ENCODE measurements at places on chromosomes 2 and 18.

DNA sequence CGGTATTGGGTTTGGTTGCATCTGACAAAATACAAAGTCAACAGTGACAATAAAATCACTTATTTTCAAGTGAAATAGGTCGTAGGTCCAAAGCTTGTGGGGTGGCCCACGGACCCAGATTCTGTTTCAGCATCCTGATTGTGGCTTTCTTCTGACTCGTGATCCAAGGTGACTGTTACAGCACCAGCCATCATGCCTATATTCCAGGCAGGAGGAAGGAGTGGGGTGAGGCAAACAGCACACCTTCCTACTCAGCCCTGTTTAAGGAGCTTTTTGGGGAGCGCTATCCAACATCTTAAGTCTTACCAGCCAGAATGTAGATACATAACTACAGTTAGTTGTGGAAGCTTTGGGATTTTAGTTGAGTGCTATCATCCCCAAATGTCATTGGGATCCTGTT is 8.7 kb upstream of the SNORC start:
- no peak for DNase-seq

GRCh38 chr18:21327101-21327500 is 85.1 kb downstream of the GREB1L start:
- no peak for DNase-seq

DNA sequence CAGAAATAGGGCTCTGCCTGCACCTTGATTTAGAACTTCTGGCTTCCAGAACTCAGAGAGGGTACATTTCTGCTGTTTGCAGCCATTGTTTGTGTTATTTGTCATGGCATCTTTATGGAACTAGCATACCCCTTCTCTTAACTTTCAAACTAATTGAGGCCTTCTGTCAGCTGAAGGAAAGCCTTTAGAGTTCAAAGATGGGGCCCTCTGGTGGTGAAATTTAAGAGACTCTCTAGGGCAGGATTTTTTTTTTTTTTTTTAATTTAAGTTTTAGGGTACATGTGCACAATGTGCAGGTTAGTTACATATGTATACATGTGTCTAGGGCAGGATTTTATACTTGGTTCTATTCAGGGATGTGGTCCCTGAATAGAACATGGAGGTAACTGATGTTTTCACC is 260.6 kb upstream of the LINC00305 start:
- DNase-seq: no peak

DNA sequence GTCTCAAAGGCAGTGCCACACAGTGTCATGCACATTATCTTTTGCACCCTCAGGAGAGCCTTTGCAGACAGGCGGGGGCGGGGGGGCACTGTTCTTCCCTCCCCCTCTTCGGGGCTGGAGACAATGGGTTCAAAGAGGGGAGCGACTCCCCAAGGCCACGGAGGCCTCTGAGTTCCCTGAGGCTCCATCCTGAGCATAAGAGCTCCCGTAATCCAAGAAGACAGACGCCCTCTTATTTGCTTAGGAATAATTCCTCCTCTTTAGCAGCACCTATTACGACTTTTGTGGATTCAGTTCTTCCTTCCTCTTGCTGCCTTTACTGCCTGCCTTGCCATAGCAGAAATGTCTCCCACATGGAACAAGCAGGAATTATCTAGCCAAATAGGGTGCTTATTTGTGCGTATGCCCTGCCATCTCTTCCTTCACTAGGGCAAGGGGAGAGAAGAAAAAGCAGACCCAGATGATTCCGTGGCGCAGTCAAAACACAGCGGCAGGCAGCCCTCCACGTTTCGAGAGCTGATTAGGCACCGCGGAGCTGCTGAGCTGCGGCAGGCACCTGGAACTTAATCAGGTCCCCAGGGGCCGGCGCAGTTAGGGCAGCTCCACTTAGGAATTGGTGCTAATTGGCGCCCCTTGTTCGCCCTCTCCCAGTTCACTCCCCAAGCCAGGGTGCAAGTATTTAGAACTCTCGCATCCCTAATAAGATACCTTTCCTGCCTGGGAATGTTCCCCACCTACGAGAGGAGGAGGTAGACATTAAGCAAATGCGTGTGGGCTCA is 233.4 kb upstream of the MYT1L start:
- DNase-seq: no peak

- no peak for DNase-seq
Measured at GRCh38 chr2:141438536-141438935, 692.3 kb downstream of the LRP1B start.
